ENCODE measurements at places on chromosomes 5 and 9.

DNA sequence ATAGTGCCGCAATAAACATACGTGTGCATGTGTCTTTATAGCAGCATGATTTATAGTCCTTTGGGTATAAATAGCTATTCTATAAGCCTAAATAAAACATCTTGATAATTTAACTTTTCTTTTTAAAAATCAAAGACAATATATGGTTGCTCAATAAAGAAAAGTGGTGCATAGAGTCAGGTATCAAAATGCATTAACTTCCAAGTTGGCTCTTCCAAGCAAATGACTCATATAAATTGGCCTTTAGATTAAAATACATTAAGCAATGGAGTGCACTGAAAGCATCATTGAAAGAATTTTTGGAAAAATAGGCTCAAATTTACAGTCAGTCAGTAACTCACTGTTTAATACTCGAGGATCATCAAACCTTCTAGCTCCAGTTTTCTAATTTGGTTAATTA lies 106.6 kb downstream of the PLCXD3 start:
- DNase-seq: no peak

DNA sequence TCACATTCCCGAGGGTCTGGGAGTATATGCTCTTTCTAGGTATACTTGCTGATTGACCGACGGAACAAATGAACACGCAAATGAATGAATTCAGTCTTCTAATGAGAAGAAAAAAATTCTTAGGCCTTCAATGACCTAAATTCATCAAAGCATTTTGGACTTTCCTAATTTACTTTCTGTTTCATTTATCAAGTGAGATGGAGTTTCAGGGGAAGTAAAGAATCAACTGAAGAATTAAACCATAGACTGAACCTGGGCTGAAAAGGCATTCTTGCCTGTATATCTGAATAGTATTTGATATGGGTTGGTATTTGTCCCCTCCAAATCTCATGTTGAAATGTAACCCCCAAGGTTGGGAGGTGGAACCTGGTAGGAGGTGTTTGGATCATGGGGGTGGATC lies 64.1 kb downstream of the ZFAND5 start:
- no peak for DNase-seq

GRCh38 chr5:91175708-91176107 lies 207.4 kb downstream of the ARRDC3 start:
- no peak for DNase-seq

GRCh38 chr9:1170918-1171317 lies 120.8 kb downstream of the DMRT2 start:
- DNase-seq: no peak

DNA sequence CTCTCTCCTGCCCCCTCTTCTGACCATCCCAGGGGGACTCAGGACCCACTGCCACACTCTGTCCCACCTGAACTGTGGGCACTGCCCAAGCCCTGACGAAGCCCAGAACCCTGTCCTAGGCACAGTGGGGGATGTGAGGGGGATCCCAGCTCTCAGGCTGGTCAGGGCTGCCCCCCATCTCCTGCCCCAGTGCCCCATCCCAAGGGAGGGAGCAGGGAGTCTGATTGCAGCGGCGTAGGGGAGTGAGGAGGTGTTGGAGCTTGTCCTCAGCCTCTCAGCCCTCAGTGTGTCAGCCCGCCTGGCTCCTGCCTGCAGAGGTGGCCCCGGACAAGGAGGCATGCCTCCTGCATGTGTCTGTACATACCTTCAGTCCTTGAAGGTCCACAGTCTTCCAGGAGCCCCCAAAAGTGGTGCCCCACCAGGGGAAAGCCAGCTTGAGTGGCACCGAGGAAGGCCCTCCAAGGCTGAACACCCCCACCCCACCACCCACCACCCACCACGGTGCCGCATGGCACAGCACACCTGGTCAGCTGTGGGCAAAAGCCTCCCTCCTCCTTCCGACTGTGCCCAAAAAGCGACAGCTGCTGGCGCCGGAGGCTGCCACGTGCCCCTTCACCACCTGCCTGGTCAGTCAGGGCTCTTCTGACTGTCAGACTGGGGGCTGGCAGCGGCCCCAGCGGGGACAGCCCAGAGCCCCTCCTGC lies 930 bp downstream of the SARDH start:
- peak; percentile 64 for DNase-seq

DNA sequence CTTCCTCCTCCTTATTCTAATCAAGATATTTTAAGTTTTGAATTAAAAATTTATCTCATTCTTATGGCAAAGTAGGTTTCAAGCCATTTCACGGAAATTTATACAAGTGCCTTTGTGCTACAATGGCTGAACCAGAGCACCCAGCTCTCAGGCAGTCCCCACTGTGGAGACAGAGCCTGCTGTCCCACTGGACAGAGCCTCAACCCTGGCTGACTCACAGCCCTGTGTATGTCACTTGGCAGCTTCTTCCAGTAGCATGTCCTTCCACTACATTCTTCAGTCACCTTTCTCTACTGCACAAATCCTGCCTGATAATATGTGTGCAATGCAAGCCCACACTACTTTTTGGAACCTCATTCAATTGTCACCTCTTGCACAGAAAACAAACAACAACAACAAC lies 253.1 kb downstream of the PDE4D start:
- no peak for DNase-seq

DNA sequence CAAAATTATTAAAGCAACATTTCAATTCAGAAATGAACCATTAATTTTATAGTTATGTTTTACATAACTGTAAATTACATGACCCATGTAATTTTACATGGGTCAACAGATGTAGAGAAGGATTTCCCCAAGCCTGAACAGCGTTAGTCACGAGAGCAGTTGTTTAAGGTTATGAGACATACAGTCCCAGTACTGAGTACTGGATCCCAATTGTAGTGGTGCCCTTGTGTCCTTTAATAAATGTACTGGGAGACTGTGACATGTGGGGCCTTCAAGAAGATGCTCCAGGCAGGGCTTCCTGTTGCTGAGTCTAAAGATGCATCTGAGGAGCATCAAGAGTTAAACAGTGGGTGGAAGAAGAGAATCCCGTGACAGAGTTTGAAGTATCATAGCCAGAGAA lies 125.5 kb upstream of the ZNF462 start:
- DNase-seq: no peak

DNA sequence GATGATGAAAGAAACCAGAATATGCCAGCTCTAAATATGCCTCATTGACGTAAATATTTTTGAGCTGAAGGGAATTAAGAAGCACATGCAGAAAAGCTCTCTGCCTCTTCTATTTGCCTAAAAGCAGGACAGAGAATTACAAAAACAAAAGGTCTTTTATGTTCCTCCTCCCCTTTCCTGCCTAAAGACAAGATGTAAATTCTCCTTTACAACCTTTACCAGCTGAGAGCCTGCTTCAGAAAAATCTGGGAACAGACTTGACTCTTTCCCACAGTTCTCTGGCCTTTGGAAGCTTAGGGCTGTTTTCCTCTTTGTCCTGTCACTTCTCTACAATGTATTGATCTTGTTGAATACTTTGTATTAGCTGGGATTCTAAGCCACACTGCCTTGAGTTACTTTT lies 199.7 kb downstream of the TMC1 start:
- no peak for DNase-seq

DNA sequence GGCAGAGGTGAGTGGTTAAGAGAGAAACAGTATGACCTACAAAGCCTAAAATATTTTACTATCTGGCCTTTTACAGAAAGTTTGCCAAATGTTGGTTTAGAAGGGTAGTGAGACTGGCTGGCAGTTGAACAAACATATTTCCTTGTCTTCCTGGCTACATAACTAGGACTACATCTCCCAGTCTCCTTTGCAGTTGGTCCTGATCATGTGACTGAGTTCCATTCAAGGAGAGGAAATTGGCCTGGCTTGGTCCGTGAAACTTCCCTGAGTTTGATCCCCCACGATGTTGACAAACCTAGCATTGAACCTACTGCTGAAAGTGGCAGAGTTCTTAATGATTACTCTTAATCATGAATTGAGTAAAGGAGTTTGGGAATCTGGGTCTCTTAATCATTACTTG lies 280.8 kb downstream of the SLIT3 start:
- no peak for DNase-seq

GRCh38 chr5:95358848-95359247 lies 32.3 kb upstream of the FAM81B start:
- DNase-seq: no peak

DNA sequence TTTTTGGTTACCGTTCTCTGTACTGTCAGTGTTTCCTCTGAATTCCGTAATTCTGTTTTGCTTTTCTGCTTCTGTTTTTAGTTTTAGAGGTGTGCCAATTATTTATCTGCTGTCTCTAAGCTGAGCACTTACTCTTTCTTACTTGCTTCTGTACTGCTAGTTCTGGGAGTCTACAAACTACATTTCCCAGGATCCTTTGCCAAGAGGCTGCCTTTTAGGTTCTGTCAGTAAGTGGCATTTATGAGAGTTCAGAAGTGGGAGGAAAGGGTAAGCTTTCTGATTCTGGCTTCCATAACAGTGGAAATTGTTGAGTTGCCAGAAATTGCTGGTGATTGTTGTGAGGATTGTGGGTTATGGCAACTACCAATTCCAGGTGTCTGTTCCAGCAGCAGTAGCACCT lies 102.4 kb downstream of the OSTF1 start:
- no peak for DNase-seq

- no peak for DNase-seq
Measured at GRCh38 chr9:80615964-80616363, 1044.2 kb downstream of the TLE4 start.

DNA sequence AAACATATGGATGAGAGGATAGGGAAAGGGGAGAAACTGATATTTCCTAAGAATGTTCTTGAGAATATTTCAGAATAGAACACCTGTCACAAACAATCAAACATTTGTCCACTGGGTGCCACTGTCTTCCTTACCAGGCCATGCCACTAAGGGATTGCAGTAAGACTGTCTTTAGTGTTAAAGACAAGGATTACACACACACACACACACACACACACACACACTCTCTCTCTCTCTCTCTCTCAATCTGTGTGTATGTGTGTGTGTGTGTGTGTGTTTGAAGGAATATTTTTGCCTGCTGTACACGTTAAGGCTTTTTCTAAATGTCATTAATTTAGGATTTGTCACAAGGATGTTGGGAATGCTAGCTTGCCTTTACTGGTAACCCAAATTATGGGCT lies 54.4 kb downstream of the CCDC192 start:
- no peak for DNase-seq

DNA sequence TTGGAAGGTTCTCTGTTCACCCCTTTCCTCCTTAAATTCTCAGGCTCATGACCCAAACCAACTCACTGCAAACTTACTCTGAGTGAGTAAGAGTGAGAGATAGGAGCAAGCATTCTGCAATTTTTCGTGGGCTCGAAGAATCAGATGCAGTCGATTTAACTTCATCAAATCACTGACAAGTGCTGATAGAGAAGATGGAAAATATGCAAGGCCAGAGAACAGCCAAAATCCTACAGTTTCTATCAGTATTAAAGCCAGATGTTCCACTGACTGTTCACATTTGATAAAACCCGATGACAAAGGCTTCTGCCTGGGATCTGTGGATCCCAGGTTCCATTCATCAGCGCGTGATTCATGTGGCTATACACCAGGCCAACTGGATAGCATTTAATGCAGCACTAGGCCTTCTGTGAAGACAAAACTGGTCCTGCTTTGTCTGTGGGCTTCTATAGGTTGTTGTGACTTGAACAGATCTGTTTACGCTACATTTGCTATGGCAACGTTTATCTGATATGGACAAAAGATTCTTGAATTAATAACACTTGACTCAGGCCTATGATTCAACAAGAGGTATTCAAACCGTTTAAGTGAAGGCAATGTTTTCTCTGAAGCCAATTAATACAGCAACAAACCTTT lies 251.2 kb downstream of the NFIB start:
- no peak for DNase-seq

DNA sequence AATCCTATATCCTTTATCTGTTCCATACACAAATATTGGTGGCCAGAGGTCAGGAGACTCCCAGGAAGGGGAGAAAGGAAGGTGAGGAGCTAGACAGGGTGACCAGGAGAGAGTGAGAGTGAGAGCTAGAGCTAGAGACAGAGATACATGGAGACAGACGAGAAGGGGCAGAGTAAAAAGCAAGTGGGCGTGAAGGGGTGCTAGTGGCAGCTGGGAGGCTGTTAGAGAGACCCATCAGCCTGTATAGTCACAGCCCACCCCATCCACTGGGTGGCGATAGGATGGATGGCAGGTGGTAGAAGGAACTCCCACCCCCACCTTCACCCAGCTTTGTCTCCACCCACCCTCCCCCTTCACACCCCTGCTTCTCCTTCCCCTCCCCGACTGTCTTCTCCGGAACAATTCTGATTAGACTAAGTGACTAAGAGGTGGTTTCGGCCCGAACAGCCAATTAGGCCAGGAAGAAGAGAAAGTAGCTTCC lies 32.8 kb downstream of the PCDH1 start:
- no peak for DNase-seq

DNA sequence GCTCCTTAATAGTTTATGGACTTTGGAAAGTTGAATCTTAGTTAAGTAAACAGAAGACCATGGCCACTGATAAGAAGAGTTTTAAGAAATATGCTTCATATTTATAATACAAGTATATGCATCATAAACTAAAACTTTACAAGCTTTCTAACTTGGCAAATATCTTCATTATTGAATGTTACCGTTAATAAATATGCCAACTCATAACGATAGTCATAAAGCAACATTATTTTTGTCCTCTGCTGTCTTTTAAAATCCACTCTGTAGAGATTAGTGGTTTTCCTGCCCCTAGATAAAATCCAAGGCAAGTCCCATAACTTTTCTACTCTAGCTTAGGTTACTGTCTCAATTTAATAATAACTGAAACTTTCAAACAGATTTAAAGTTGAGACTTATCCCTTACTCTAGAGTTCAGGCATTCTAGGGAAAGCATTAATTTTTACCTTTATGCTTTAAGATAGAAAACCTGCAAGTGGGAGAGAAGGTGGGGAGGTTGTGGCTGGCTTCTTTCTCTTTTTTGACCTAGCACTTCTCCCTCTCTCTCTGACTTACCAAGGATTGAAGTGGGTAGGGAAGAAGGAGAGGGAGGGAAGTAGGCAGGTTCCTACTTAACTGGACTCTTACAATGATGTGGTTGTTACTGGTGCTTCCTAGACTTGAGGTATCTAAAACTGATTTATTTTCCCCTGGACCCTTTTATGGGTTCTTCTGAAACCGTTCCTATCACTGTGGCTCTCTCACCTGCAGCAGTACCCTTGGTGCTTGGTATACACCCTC lies 29.6 kb downstream of the RNF145 start:
- no peak for DNase-seq

- no peak for DNase-seq
Measured at GRCh38 chr9:73042155-73042554, 89.3 kb upstream of the ALDH1A1 start.

- DNase-seq: no peak
Measured at GRCh38 chr5:44048276-44048984, 340.8 kb downstream of the FGF10 start.

DNA sequence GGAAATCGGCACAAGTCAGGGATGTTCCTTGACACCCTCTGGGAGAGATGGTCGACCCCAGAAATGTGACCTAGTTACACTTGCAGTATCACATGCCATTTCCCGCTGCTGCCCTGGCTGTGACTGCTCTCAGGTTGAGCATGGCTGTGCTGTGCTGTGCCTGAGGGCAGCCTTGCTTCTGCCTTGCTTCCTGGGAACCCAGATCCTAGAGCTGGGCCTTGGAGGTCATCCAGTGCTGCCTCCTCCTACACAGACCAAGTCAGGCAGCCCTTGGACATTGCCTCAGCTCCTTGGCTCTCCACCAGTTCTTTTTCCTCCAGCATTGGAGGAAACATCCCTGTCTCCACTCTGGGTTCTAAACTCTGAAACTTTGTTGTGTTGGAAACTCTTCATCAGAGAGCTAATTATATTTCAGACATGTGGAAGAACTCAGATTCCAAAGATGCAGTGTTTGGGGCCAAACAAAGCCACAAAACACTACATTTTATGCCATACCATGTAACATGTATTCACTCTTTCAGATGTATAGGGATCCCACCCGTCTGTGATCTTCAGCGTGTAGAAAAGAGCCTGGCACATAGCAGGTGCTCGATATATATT lies 6.1 kb downstream of the MAMDC2 start:
- peak; percentile 84 for DNase-seq

All from cardiac septum (tissue), 1 donor.